ENCODE measurements at places on chromosomes 4 and X. TPM values are rescaled to one million over a fixed set of nuclear protein-coding genes. Genes with fewer than 3 reads are reported as not detected.

Gene PROM1
- 0.85 TPM for total RNA-seq

Gene HTN1
- total RNA-seq: not detected

Gene TLR10
- total RNA-seq: not detected

Gene REELD1
- total RNA-seq: not detected

Gene PAGE1
- not detected for total RNA-seq

Gene MGAT4D
- total RNA-seq: not detected

Gene GAB1
- total RNA-seq: 10.7 TPM

Gene MAGEA4
- not detected for total RNA-seq

Gene ARAF
- 15.9 TPM for total RNA-seq

Gene FHIP1A
- under 0.01 TPM for total RNA-seq

Gene JADE3
- 6.1 TPM for total RNA-seq

Gene FAM9C
- total RNA-seq: not detected

Gene TMEM33
- 38.6 TPM for total RNA-seq

Gene IRS4
- total RNA-seq: not detected

Gene TRIM60
- not detected for total RNA-seq

Gene TCEAL6
- not detected for total RNA-seq

Gene NHS
- total RNA-seq: 2.3 TPM

Gene MSX1
- total RNA-seq: 0.56 TPM

Gene NAA11
- not detected for total RNA-seq

Gene PAGE2B
- not detected for total RNA-seq

Gene PABPC4L
- total RNA-seq: 0.38 TPM

Gene TENT5D
- total RNA-seq: not detected

Gene CT47B1
- not detected for total RNA-seq

Gene HSFX3
- not detected for total RNA-seq

Gene LGI2
- under 0.01 TPM for total RNA-seq

Gene NUDT11
- total RNA-seq: 14.0 TPM

Gene GAGE2A
- total RNA-seq: not detected

Gene PABPC1L2B
- total RNA-seq: not detected

Gene PRRG1
- total RNA-seq: 15.5 TPM

Gene SPOCK3
- 2.0 TPM for total RNA-seq

Gene HS3ST1
- total RNA-seq: 0.56 TPM

Gene MMRN1
- 3.8 TPM for total RNA-seq

Gene DMRTC1
- not detected for total RNA-seq

Gene CNKSR2
- 2.3 TPM for total RNA-seq

Gene FGA
- under 0.01 TPM for total RNA-seq

Gene TMPRSS11F
- not detected for total RNA-seq

Gene SORCS2
- total RNA-seq: 0.19 TPM

Gene FRMD7
- not detected for total RNA-seq

Gene GPR173
- total RNA-seq: 2.0 TPM
